SIG-M5 (cell line): ENCODE measurements at places on chromosomes 4 and X.

- DNase-seq: no peak
These were observed 31.2 kb upstream of the MCF2 start for GRCh38 chrX:139739138-139739537.

DNA sequence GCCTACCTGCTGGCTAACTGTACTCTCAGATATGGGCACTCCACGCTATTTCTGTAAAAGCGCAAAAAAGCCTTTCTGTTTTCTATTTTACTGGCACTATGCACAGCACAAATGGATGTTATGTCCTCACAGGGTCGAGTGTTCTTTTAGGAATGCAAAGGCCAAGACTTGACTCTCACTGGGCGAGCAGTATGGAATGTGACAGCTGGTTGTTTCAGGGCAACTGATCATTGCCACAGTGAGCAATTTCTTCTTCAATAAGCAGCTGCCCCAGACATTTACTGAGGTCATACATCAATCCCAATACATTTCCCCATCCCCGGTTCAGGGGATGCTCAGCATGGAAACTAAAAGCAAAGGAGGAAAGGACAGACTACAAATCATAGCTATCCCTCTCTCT, 58.2 kb downstream of the PDE5A start:
- DNase-seq: no peak

- DNase-seq: no peak
These were observed 3.3 kb downstream of the ANXA5 start for GRCh38 chr4:121693450-121693849.

- DNase-seq: no peak
These were observed 15.3 kb downstream of the ADAMTS3 start for GRCh38 chr4:72553540-72554337.

DNA sequence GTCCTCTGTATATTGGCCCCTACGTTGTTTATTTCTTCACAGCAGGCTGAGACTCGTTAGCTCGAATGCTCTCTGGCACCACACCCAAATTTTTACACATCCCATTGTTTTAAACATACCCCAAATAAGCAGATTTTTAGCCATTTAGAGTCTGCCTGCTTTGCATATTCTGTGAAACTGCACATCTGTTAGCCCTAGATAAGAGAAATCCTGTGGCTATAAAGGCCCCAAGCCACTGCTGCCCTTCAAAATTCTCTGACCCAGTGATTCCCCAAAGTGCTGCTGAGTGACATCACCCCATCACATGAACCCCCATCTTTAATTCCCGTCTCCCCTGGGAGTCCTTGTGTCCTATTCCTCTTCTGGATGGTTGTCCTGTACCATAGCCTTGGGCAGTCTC, 20.8 kb downstream of the TEX13C start:
- DNase-seq: no peak

- DNase-seq: no peak
These were observed 485.4 kb downstream of the C4orf33 start for GRCh38 chr4:129581305-129581704.

GRCh38 chr4:152032722-152033131, 271.9 kb upstream of the GATB start:
- DNase-seq: no peak

- no peak for DNase-seq
These were observed 16.7 kb upstream of the CXorf38 start for GRCh38 chrX:40663880-40664630.

DNA sequence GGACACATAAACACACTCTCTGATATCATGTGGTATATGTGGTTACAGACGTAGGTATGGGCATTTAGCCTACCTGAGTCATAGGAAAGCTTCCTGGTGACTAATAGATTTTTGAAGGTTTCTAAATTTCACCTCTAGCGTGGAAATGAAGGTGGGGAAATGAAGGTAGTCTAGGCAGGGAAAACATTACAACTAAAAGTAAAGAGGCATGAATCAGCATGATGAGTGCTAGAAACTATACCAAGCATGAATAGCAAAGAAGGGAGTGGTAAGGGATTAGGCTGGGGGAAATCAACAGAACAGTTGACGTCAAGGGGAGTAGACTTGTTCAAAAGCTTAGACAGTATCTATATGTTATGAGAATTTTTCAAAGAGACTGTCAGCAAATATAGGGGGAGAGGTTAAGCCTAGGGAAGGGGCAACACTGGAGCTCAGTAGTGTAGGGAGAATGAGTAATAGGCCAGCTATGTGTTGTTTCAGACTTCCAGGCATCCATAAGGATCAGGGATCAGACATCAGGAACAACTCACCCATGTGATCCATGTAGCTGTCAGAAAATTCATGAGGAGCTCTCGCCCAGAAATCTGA, 279.3 kb upstream of the DIPK2B start:
- DNase-seq: no peak

- no peak for DNase-seq
These were observed 149.6 kb upstream of the MID1 start for GRCh38 chrX:10769696-10770619.

DNA sequence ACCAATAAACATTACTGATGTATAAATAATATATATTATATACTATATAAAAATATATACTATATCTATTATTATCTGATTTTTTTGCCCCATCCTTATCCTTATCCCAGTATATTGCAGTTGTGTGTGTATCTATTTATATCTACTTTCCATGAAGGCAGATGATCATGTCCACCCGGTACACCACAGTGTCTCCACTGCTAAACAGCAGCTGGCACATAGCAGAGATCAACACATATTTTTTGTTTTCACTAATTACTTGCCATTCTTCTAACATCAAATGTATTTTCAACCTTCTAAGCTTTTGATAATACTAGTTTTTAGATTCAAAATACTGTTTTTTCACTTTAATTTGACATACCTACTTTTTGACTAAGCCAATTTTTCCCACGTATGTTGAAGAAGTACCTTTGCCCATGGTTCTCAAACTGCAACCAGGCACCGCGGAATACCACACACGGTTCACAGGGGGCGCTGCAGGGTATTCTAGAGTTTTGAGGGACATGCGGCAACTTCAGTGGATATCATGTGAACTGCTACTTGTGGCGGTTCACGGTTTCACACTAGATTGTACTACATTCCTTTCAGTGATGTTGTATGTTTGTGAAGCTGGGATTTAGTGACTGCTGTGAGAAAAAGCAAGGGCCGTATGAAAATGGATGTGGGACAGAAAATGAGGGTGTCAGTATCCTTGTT, 182.5 kb upstream of the NPY2R start:
- DNase-seq: no peak

GRCh38 chr4:68147079-68147478, 17.4 kb upstream of the TMPRSS11F start:
- DNase-seq: no peak

DNA sequence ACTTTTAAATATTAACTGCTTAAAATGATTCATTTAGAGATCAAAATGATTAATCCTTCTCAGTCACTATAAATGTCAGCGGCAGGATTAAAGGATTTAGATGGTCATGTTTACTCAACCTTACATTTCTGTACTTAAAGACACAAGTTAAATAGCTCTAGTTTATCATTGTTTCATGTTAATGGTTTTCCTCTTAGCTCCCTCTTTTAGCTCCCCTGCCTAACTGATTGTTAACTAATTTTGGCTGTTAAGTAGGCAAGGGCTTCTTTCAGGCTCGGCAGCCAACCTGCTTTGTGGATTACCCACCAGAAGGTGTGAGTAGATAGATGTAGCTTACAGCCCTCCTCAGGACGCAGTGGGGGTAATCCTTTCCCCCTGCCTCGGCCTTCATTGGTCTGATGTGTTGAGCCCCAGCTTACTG, 96.0 kb downstream of the TENM3 start:
- no peak for DNase-seq

DNA sequence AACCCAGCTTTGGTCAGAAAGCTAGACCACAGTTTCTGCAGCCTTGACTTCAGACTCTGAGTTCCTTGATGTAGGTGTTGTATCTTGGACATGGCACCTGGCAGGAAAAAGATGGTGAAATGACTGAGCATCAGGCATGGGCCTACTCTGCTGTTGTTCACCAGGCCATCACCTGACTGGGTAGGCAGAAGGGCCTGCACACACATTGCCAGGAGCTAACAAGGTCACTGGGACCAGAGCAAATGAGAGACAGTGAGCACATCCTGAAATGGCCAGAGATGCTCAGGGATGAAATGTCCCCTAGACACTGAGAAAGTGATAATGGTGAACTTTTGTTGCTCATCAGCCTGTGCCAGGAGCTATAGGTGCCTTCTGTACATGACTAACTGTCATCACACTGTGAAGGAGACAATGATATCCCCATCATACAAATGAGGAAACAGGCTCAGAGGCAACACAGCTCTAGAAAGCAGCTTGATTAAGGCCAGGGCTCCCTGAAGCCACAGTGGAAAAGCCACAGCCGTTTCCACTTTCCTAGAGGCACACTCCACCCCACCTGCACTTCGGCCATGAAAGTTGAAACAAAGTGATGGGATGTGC, 128.3 kb downstream of the TSPAN5 start:
- DNase-seq: no peak

- no peak for DNase-seq
These were observed 1.5 kb upstream of the FAM193A start for GRCh38 chr4:2534904-2535375.

- no peak for DNase-seq
These were observed 159.6 kb downstream of the PTTG2 start for GRCh38 chr4:38119668-38120385.

GRCh38 chr4:158625544-158625943, 46.1 kb downstream of the C4orf46 start:
- DNase-seq: no peak

DNA sequence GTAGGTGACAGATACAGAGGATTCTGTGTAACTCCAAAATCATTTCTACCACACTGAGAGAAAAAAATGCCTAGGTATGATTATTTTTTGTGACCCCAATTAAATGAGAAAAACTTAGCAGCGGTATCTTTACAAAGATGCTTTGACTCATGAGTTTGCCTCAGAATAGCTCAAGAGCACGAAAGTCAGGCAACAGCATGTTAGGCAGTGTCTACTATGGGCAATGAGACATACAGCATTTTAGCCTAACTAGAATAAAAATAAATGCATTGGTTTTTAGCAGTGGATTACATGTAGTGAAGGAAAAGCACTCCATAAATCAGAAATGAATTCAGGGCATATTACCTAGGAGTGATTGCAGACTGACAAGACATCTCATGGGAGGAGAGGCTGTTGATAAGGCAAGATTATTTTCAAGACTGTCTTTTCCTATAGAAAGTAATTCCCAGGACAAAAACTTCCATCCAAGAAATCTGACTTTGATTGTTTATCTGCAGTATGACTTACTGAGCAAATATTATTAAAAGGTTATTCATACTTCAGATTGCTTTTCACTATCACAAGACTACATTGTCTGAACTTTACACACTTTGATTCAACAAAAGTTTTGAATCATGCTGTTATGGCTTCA, 3.6 kb downstream of the ANXA10 start:
- no peak for DNase-seq

GRCh38 chrX:122703762-122704161, 480.3 kb upstream of the GRIA3 start:
- no peak for DNase-seq

- DNase-seq: no peak
These were observed 150.0 kb downstream of the PPP3CA start for GRCh38 chr4:101197350-101197749.

- peak; percentile 41 for DNase-seq
These were observed 63.4 kb downstream of the NFKB1 start for GRCh38 chr4:102564399-102565059.

DNA sequence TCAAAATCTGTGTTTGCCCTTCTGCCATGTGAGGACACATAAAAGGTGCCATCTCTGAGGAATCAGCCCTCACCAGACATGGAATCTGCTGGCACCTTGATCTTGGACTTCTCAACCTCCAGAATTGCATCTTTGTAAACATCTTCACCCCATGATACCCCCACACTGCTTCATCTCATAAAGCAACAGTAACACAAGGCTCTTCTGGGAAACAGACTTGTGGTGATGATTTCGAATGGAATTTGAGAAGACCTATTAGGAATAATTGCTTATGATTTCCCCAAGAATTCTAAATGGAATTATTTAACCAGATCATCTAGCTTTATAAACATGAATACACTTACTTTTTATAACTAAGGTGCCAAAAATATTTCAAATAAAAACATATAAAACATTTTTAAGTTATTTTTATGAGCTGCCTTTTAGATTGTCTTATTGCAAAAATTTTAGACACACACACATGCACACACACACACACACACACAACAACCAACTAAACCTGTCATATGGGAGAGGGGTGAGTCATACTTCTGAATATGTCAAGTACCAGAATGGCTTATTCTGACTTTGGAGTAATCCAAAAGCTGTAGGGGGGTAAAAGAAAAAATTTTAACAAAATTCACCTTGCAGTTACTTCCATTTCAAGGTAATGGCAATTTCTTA, 82.0 kb downstream of the USP46 start:
- DNase-seq: no peak

- no peak for DNase-seq
These were observed 2.3 kb downstream of the GPR174 start for GRCh38 chrX:79146640-79147390.

DNA sequence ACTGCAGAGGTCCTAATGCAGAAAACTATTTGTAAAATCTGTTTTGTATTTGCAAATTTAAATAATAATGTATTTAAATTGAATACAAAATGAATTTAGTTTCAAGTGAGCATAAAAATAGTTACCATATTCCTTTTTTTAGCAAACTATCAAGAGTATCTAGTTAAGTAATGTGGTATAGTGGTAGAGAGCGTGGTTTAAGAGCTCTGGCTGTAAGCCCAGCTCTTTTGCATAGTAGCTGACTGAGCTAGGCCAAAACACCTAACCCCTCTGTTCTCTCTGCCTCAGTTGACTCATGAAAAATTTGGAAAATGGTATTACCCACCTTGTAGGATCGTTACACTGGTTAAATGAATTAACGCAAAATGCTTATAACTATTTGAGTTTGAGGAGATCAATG, 18.1 kb upstream of the ADAD1 start:
- no peak for DNase-seq

GRCh38 chr4:185878633-185879032, 66.6 kb upstream of the SORBS2 start:
- DNase-seq: no peak

- DNase-seq: no peak
These were observed 24.2 kb downstream of the MAGED1 start for GRCh38 chrX:51917604-51918003.

DNA sequence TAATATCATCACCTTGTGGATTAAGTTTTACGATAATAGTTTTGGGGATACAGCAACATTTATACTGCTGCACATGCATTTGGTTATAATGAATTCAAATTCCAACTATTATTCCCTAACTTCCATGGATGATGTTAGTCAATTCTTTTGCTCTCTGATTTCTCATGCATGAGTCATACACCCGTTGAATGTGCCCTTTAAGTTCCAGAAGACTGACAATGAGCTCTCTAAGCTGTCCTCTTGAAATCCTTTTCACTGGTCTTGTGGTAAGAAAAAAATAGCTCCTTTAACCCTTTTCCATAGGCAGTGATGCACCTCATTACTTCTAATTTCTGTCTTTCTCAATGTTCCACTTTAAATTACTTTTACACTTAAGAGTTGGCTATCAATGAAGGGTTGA, 1095.2 kb upstream of the POU3F4 start:
- DNase-seq: no peak
